ENCODE measurements at places on chromosomes 13 and 19.

GRCh38 chr13:107099661-107100060 lies 531.7 kb upstream of the ARGLU1 start:
- no peak for DNase-seq

GRCh38 chr13:71260246-71260645 lies 606.8 kb downstream of the DACH1 start:
- DNase-seq: no peak

DNA sequence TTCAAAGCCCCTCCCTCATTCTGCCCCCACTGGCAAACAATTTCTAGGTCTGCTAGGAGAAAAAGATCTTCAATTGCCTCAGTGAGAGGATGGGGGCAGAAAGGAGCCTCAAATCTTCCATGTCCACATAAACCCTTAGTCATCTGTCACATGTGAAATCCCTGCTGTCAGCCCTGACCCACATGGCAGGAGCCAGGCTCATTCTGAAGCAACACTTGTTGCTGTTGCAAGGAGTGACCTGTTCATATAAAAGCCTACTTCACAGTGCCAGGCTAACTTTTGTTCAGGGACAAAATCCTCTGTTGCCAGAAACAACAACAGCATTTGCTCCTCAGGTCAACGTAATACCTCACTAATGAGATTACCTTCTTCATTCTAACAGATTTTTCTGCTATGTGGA lies 70.5 kb downstream of the IRS2 start:
- DNase-seq: no peak

DNA sequence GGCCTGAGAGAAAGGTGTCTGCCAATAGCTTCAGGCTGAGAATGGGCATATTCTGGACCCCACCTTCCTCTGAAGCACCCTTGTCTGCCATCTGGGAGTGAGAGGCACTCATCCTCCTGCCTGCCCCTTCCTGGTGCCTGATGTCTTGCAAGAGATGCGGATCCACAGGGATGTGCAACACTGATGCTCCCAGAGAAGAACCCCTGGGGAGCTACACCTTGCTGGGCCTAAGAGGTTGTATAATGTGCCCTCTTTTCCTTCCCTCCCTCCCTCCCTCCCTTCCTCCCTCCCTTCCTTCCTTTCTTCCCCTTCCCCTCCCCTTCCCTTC lies 34.6 kb downstream of the ADPRHL1 start:
- no peak for DNase-seq

- no peak for DNase-seq
Measured at GRCh38 chr19:56619121-56619520, 23.8 kb upstream of the SMIM17 start.

DNA sequence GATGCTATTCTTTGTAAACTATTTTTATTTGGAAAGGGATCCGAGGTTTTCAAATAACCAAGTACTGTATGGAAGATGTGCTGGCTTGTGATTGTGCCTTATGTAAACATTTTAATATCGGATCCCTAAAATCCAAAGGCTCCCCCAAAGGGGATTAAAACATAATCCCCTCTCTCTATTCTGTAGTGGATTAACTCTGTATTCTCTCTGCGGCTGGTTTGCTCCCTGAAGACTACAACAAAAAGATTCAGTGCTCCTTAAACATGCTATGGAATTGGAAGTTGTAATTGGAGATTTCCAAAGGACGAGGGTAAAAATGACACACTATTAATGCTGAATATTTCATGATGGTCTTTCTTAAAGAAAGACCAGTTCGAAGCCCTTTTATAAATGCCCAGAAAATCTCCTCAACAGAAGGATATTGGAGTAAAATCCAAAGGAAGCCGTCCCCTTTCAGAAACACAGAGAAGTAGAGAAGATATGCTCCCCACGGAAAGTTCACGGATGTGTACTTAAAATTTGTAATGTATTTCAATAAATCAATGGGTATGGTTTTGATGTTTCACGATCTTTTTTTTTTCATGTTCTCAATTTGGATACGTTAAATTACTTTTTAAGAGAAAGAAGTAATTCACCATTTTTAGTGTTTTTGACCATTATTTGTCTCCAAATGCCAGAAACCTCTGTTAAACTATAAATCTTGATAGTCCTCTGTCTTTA lies 6.5 kb downstream of the MAB21L1 start:
- DNase-seq: no peak

DNA sequence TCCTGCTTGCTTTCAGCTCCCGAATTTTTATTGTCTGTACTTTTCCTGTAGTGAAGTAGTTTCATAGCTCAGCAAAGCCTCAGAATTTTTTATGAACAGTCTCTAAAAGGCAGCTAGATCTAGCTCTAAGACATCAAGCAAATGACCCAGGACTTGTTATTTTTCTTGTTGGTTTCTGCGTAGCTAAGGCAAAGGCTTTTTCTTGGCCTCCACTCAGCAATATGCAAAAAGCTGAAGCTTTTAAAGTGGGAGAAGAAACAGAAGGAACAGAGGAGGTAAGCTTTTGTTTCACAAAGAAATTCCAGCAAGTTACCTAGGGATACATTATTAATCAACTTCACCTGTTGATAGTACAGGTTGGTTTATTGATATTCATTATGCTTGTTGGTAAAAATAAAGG lies 235.9 kb downstream of the PCDH20 start:
- no peak for DNase-seq

DNA sequence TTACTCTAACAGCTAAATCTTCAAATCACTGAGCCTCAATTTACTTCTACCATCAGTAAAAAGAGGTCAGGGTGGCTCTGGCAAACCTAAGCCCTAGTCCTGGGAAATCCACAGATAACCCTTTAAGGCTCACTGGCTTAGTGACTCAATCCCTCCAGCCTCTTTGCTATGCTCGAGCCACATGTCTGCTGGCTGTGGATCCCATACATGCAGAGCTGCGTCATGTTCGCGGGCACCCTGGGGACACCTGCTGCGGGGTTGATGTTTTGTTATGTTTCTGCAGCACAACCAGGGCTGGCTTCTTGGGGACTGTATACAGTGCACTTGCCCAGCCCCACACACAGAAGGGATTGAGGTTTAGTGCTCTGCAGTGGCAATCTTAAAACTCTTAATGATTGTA lies 41.6 kb upstream of the C13orf42 start:
- no peak for DNase-seq

- DNase-seq: no peak
Measured at GRCh38 chr19:8096071-8096470, 43.5 kb downstream of the CCL25 start.

DNA sequence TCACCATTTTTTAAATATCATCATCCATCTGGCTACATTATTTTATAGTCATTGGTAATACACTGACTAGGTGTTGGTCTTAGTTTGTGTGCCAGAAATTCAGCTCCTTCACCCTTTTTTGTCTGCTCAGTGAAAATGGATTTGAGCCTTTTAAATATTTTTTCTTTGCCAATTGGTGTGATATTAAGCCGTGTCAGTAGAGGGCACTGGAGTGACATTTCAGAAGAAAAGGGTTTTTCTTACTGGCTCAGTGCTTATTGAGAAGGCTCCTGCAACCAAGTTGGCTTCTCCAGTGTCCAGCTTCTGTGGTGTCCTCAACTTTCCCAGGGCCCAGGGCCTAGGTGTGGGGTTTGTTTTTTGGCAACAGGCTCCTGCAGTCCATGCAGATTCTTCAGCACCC lies 546.6 kb downstream of the DACH1 start:
- DNase-seq: no peak

DNA sequence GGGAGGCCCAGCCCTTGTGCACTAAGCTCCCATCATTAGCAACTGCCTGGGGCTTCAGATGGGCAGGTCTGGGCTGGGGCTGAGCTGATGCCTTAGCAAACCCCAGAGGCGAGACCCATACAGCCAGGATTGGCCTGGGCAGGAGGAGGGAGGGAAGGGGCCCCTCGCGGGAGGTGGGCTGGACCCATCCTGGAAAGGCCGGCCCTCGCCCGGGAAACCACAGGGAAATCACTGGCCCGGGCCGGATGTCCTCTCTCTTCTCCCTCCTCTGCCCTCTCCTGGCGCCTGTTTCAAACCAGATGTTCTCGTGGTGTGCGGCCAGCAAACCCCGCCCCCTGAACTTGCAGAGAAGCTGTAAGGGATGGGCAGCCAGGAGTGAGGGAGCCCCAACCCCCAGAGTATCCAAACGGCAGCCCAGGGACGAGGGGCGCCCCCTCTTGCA lies 43.1 kb downstream of the TMEM255B start:
- DNase-seq: peak; percentile 22

DNA sequence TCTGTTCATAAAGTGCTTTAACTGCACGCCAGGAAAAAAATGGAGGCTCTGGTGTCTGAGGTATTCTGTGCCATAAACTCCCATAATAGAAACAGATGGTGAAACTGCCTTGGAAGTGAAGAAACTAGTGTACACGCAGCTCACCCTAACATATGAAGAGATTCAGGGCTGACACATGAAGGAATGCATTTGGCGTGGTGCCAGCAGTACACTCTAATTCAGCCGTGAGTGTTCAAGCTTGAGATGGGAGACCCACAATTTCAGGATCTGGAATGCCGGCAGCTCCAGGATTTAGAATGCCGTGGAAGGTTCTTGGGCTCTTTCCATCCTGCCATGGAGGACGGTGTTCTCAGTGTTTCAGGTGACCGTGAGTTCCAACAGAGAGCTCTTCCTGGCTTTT lies 478.4 kb downstream of the TSHZ3 start:
- no peak for DNase-seq

DNA sequence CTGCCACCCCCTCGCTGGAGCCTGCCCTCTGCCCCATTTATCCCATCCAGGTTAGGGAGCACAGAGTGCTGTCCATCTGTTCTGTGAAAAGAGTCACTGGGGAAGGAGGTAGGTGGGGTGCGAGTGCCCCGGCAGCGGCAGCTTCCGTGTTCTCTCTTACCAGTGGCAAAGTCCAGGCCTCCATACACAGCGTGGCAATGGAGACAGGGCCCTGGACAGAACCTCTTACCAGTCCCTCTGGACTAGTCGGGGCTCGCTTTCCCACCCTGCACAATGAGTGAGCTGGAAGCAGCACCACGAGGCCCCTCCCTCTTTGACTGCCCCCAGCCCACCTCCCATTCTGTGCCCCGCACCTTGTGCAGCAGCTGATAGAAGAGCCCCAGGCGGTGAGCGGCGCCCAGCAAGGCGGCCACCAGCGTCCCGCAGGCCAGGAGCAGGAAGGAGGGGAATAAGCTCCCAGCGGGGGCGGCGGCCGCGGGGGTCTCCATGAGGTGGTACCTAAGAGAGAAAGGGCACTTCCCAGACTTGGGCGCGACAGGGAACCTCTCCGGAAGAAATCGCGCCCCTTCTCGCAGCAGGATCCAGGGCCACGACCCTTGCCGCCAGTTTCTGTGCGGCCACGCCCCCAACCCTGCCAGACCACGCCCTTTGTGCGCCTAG lies 17.5 kb downstream of the SYDE1 start:
- DNase-seq: no peak

DNA sequence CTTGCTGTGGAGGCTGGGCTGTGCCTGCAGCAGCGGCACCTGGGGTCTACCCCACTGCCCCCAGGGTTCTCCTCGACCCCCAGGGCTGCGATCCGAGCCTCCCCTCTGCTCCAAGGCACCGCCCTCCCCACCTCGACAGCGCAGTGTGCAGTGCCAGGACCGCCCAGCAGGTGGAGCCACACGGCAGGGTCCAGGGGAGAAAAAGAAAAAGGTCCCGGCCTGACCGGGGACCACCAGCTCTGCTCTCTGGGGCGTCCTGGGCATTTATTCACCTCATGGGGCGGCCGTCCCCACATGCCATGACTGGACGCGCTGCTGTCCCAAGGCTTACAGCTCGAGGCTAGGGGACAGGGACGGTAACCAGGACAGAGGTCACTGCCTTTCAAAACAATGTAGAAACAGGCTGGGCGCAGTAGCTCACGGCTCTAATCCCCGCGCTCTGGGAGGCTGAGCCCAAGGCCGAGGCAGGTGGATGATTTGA lies 10.6 kb downstream of the REXO1 start:
- no peak for DNase-seq

GRCh38 chr19:29062475-29063435 lies 150.2 kb downstream of the UQCRFS1 start:
- no peak for DNase-seq

Measured in NCI-H510A (cell line).